MCF 10A (cell line): ENCODE measurements at places on chromosomes 2 and 18. TPM values are rescaled to one million over a fixed set of nuclear protein-coding genes. Genes with fewer than 3 reads are reported as not detected.

The CIDEA gene
- not detected in 2 replicates for total RNA-seq

The ARHGEF33 gene
- total RNA-seq, result 0.07 and 0.76 TPM in 2 replicates

The ANKRD29 gene
- total RNA-seq, result 2.4 and 3.8 TPM in 2 replicates

The AMER3 gene
- not detected in 2 replicates for total RNA-seq

DNA sequence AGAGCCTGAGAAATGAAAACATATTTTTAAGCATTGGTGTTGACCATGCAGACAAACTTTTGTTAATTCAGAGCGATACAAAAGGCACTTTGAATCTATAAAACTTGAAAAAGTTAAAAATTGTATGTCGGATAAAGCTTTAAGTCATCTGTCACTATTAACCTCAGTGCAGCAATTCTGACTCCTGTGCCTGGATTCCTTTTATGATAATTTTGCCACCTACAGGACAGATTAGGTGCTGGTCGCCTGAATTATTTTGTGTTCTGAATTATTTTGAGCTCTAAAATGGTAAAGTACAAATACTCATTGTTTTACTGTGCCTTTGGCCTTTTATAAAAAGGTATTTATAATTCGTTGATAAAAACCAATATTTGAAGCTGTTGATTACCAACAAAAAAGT, 19.4 kb upstream of the RNF138 start:
- peak; percentile 30 for DNase-seq

DNA sequence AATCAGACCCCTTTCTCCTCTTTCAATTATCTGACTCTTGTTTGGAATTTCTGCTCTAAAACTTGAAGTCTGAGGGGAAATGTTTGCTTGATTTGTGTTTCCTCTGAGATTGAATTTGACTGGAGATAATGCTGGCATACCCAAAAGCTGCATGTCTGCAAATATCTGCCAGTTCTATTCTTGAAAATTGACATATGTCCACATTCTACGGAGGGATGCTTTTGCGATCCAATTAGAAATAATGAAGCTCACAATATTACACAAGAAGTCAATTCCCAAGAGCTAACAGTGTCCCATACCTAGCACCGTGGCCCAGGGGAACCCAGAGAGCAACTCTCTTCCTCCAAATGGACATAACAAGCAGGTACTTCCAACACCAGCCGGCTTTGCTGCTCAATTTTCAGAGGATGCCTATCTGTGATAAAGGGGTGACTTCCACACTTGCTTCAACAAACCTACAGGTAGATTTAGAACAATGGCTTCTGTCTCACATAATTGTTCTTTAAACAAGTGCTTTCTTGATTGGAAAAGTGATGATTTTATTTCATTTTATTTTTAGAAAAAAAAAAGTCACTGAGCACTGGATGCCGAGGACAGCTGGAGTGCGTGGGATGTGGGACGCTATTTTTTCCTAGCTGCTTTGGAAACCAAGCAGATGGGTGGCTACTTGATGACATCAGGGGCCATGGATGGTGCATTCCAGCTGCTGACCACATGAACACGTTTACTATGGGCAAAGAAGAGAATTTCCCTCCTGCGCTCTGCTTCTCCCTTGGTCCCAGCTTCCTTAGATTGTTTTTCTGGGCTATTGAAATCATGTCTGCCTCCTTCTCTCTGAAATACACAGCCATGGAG, 488.9 kb downstream of the RNF144A start:
- DNase-seq, result no peak

GRCh38 chr2:112924821-112925220, 13.9 kb downstream of the IL37 start:
- no peak for DNase-seq

- DNase-seq, result no peak
These were observed 66.0 kb downstream of the BOLA3 start for GRCh38 chr2:74081763-74082110.

GRCh38 chr2:120907822-120908221, 172.2 kb downstream of the GLI2 start:
- no peak for DNase-seq

DNA sequence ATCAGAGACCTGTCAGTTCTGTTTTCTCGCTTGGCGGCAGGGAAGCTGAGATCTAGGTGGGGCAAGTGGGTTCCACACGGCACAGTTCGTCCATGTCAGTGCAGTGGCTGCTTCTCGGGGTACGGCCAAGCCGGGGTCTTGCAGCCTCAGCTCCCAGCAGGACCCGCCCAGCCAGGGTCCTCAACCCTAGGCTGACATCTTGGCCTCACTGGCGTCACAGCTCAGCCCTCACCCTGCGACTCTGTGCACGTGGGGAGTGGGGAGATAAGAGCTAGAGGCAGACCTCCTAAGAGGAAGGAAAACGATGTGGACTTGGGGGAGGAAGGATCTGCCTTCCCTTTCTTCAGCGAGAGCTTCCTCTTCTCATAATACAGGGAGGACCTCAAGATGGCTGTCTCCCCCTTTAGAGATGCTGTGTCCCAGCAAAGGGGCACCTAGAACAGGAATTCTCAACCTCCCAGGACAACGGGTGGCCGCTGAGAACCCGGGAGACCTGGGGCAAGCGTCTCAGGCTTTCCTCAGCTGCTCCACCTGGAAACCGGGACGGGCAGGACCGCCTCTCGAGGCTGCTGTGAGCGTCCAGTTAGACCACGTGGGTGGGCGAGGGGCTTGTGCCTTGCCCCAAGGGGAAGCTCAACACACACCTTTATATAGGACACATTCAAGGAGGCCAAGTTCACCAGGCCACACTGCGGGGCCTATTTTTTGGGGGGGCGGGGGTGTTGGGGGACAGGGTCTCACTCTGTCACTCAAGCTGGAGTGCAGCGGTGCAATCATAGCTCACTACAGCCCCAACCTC, 23.5 kb upstream of the KLF11 start:
- no peak for DNase-seq

DNA sequence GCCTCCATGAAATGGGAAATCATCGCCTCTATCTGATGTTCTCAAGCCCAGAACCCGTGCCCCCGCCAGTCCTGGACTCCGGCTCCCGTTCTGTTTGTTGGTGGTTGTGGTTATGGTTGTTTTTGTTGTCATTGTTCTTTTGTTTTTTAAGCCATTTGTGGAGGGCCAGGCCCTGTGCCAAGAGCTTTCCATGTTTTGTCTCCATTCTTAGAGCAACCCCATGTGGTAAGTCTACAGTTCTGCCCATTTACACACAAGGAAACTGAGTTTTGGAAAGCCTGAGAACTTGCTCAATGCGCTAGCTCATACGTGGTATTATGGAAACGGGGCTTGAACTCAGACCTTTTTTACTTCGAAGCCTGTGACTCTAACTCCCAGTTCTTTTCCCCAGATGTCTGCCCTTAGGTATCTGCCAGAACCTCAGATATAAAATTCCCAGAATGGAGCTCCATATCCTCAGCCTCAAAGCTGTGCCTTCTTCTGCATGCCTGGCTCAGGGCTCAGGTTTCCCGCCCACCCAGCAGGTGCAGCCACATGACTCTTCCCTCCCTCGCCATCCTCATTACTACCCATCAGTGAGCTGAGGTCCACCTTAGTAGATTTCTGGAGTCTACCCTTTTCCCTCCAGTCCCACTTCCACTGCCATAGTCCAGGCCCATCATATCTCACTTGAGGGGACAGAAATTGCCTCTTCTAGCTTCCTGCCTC, 194.1 kb downstream of the KLHL29 start:
- no peak for DNase-seq

DNA sequence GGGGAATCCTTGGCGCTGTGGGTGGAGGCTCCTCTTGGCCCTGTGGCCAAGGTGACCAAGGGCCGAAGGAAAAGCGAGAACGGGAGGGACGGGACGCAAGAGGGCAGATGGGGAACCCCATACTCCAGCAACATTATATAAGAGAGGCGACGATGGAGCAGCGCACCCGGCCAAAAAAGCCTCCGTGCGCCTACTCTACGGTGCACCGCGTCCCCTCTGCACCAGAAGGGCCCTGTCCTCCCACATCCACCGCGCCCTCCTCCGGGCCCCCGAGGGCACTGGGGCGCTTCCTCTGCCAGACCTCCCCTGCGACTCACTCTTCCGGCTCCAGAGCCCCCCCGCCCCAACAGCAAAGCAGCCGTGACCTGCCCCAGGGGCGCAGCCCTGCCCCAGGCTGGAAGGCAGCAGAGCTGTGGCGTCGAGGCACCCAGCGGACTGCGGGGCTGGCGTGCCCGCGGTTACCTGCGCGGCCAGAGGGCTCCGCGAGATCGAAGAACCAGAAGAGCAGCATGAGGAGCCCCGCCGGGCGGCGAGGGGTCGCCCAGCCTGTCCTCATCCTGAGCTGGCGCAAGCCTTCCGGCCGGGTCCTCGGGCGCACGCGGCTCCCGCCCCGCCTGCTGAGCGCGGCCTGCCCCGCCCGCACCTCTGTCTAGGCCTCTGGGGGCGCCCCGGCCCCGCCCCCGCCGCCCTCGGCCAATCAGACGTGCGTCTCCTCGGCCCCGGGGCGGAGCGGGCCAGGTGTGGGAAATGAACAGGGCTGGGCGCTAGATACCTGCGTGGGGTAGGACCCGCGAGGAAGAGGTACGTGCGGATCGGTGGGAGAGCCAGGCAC, 106.3 kb upstream of the CD302 start:
- DNase-seq, result no peak

GRCh38 chr2:227817850-227818674, 4.4 kb downstream of the CCL20 start:
- peak; percentile 100 for DNase-seq

- no peak for DNase-seq
These were observed 352.7 kb downstream of the CDH7 start for GRCh38 chr18:66103550-66103949.

DNA sequence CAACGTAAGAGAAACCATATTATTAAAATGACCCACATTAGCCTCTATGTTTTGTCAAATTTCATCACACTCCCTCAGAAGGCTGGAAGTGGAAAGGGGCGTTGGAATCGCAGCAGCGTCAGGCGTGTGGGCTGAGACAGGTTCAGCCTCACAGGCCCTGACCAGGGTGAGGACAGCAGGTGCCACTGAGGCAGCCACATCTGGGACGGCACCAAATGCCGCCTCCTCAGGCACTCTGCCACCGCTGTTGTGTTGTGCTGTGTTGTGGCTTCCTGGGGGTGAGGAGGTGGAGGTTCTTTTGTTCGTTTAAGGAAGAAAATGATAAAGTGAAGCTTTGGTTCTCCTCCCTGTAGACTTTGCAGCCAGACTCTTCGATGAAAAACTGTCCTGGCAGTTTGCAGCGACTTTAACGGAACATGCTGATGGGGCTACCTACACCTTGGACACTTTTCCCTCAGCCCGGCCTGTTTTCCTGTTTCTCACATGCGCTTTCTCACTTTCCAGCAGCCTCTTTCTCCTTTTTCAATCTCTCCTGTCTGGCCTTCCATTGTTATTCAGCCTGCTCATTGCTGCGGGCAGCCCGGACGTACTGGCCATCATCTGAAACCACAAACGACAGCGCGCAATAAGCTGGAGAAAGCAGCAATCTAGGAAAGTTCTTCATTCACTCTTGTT, 44.9 kb upstream of the SALL3 start:
- DNase-seq, result no peak
